ENCODE measurements at places on chromosomes 6 and 20. TPM values are rescaled to one million over a fixed set of nuclear protein-coding genes. Genes with fewer than 3 reads are reported as not detected.

SLC17A9 gene
- 7.6 TPM for total RNA-seq

- no peaks in the 10 kb centered on the region for H3K27me3 ChIP-seq
- peaks cover 34% of the 10 kb centered on the region for H3K36me3 ChIP-seq
- no peak overlapping the region for H3K4me3 ChIP-seq
- peaks cover 67% of the 10 kb centered on the region for H3K4me1 ChIP-seq
These were observed 7.9 kb upstream of the TMEM217 start for GRCh38 chr6:37265860-37266259.

DNA sequence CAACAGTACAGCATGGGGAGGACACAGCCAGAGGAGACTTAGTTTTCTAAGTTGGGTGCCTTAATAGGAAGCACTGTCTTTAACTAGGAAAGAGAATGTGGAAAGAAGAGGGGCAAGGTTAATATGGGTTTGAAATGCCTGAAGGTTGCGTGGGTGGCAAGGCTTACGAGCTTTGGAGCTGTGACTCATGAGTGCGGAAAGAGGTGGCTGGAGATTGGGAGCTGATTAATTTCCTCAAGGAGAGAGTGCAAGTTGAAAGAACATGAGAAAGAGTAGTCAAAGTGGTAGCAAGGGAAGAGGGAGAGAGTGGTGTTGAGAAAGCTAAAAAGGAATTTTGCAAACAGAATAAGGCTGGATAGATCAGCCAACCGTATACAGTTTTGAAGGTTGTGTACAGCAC, 315.1 kb upstream of the PRND start:
- peaks cover 2% of the 10 kb centered on the region for H3K27me3 ChIP-seq
- no peaks in the 10 kb centered on the region for H3K4me1 ChIP-seq
- H3K36me3 ChIP-seq = no peaks in the 10 kb centered on the region
- no peak for DNase-seq
- no peak overlapping the region for H3K4me3 ChIP-seq
- no peak overlapping the region for H3K27ac ChIP-seq

- H3K4me3 ChIP-seq = no peak overlapping the region
- H3K36me3 ChIP-seq = peaks cover 1% of the 10 kb centered on the region
- no peak for DNase-seq
- H3K27me3 ChIP-seq = peaks cover 86% of the 10 kb centered on the region
These were observed 3.4 kb downstream of the TFAP2B start for GRCh38 chr6:50822078-50822476.

- DNase-seq = no peak
- H3K27me3 ChIP-seq = peaks cover 46% of the 10 kb centered on the region
- no peak overlapping the region for H3K4me3 ChIP-seq
- H3K27ac ChIP-seq = no peak overlapping the region
- peaks cover 7% of the 10 kb centered on the region for H3K4me1 ChIP-seq
- peaks cover 1% of the 10 kb centered on the region for H3K36me3 ChIP-seq
These were observed 37.2 kb downstream of the TRMT6 start for GRCh38 chr20:5913166-5913565.

- H3K27ac ChIP-seq = no peak overlapping the region
- no peaks in the 10 kb centered on the region for H3K36me3 ChIP-seq
- no peak overlapping the region for H3K4me3 ChIP-seq
- no peak for DNase-seq
These were observed 17.3 kb upstream of the TENT5A start for GRCh38 chr6:81769824-81770223.

- H3K27me3 ChIP-seq = peaks cover 7% of the 10 kb centered on the region
- H3K27ac ChIP-seq = no peak overlapping the region
- DNase-seq = no peak
- no peaks in the 10 kb centered on the region for H3K36me3 ChIP-seq
These were observed 17.4 kb upstream of the MPC1 start for GRCh38 chr6:166400181-166400580.

GRCh38 chr6:147983581-147984366, 358.9 kb upstream of the SASH1 start:
- DNase-seq = no peak
- H3K4me3 ChIP-seq = no peak overlapping the region
- no peaks in the 10 kb centered on the region for H3K4me1 ChIP-seq

DNA sequence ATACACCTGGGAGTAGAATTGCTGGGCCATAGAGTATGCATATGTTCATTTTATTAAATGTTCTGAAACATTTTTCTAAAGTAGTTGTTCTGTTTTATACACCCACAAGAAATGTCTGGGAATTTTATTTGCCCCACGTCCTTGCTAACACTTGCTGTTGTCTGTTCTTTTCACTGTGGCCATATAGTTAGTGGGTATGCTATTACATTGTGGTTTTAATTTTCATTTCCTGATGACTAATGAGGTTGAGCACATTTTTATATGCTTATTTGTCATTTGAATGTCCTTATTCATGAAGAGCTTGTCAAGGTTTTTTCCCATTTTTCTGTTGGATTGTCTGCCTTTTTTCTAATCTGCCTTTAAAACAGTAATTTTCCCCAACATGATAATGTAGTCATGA, 41.5 kb upstream of the TGM3 start:
- peaks cover 7% of the 10 kb centered on the region for H3K27me3 ChIP-seq
- H3K4me3 ChIP-seq = no peak overlapping the region
- no peaks in the 10 kb centered on the region for H3K36me3 ChIP-seq
- peaks cover 14% of the 10 kb centered on the region for H3K4me1 ChIP-seq
- no peak overlapping the region for H3K27ac ChIP-seq
- DNase-seq = no peak

MUCL3 gene
- not detected for total RNA-seq

DNA sequence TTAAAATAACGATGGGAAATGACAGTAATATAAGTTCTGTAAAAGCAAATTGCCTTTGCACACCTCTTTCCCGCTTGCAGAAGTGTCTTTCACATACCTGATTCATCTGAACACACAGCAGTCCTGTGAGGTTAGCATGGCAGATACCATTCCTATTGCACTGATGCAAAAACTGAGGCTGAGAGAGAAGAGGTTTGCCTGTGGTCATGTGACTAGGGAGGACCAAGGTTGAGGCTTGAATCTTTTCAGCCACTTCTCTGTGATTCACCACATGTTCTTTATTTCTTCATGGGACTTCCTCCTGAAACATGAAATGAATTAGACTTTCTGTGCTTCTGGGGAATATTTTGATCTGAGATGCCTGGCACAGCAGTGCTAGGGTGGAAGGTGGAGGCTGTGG, 92.9 kb downstream of the VEGFA start:
- no peaks in the 10 kb centered on the region for H3K4me1 ChIP-seq
- H3K36me3 ChIP-seq = no peaks in the 10 kb centered on the region
- peaks cover 9% of the 10 kb centered on the region for H3K27me3 ChIP-seq
- no peak overlapping the region for H3K4me3 ChIP-seq
- DNase-seq = no peak
- no peak overlapping the region for H3K27ac ChIP-seq

- H3K27me3 ChIP-seq = no peaks in the 10 kb centered on the region
- no peak overlapping the region for H3K4me3 ChIP-seq
- no peak overlapping the region for H3K27ac ChIP-seq
- H3K36me3 ChIP-seq = no peaks in the 10 kb centered on the region
These were observed 117.5 kb upstream of the PCSK2 start for GRCh38 chr20:17109307-17109706.

GRCh38 chr20:29744071-29744470, 1513.4 kb upstream of the DEFB115 start:
- H3K27me3 ChIP-seq = no peaks in the 10 kb centered on the region
- no peak overlapping the region for H3K4me3 ChIP-seq

- no peaks in the 10 kb centered on the region for H3K27me3 ChIP-seq
- no peaks in the 10 kb centered on the region for H3K4me1 ChIP-seq
- no peak for DNase-seq
- H3K27ac ChIP-seq = no peak overlapping the region
- no peaks in the 10 kb centered on the region for H3K36me3 ChIP-seq
These were observed 149.5 kb upstream of the RPS6KA2 start for GRCh38 chr6:166776571-166776970.

- H3K36me3 ChIP-seq = peaks cover 12% of the 10 kb centered on the region
- no peak overlapping the region for H3K27ac ChIP-seq
- H3K4me3 ChIP-seq = no peak overlapping the region
- H3K4me1 ChIP-seq = peaks cover 5% of the 10 kb centered on the region
These were observed 53.4 kb downstream of the TRAF3IP2 start for GRCh38 chr6:111552241-111552744.

LY86 gene
- total RNA-seq = 1.1 TPM

DNA sequence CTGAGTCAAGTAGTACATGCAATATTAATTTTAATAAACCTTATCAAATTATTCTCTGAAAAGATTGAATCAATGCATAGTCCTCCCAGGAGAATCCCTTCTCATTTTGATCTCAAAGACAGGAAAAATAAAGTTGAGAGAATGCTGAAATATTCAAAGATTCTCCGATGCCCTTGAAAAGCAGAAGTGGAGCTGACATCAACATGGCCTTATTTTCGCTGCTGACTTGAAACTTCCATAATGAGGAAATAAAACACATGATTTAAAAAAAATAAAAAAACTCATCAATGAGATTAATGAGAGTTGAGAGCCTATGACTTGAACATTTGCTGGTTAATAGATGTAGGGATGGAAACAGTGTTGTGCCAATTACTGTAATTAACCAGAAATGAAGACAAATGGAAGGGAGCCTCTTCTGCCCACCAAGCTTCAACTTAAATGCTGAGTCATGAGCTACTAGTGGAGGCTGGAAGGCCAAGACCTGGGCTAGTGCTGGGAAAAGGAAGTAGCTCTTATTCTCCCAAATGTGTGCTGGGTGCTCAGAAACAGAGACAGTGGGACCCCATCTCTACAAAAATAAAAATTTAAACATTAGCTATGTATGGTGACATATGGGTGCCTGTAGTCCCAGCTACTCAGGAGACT, 139.9 kb downstream of the BFSP1 start:
- peaks cover 6% of the 10 kb centered on the region for H3K27me3 ChIP-seq
- no peak for DNase-seq
- H3K4me1 ChIP-seq = no peaks in the 10 kb centered on the region

- DNase-seq = no peak
- H3K27ac ChIP-seq = no peak overlapping the region
- no peaks in the 10 kb centered on the region for H3K4me1 ChIP-seq
- no peaks in the 10 kb centered on the region for H3K27me3 ChIP-seq
These were observed 606.5 kb downstream of the HACE1 start for GRCh38 chr6:104253236-104253635.

- no peaks in the 10 kb centered on the region for H3K27me3 ChIP-seq
- no peak for DNase-seq
- H3K36me3 ChIP-seq = peaks cover 62% of the 10 kb centered on the region
- no peak overlapping the region for H3K27ac ChIP-seq
These were observed 18.5 kb downstream of the NSFL1C start for GRCh38 chr20:1448081-1448620.

TBC1D32 gene
- total RNA-seq = 7.9 TPM

GRCh38 chr6:145309842-145310535, 425.3 kb downstream of the EPM2A start:
- H3K27me3 ChIP-seq = no peaks in the 10 kb centered on the region
- no peaks in the 10 kb centered on the region for H3K36me3 ChIP-seq
- no peak for DNase-seq
- no peak overlapping the region for H3K27ac ChIP-seq
- no peak overlapping the region for H3K4me3 ChIP-seq
- no peaks in the 10 kb centered on the region for H3K4me1 ChIP-seq

GRCh38 chr6:31690231-31691077, 9.6 kb upstream of the LY6G5C start:
- no peak overlapping the region for H3K27ac ChIP-seq
- peaks cover 36% of the 10 kb centered on the region for H3K36me3 ChIP-seq
- no peak overlapping the region for H3K4me3 ChIP-seq

- no peak overlapping the region for H3K27ac ChIP-seq
- H3K36me3 ChIP-seq = no peaks in the 10 kb centered on the region
- DNase-seq = no peak
- no peaks in the 10 kb centered on the region for H3K4me1 ChIP-seq
These were observed 45.7 kb upstream of the TPD52L1 start for GRCh38 chr6:125107896-125108295.

GRCh38 chr6:71031912-71032311, 75.1 kb upstream of the B3GAT2 start:
- H3K27me3 ChIP-seq = peaks cover 4% of the 10 kb centered on the region
- H3K27ac ChIP-seq = no peak overlapping the region
- H3K4me1 ChIP-seq = no peaks in the 10 kb centered on the region
- DNase-seq = no peak
- no peaks in the 10 kb centered on the region for H3K36me3 ChIP-seq
- H3K4me3 ChIP-seq = no peak overlapping the region

DNA sequence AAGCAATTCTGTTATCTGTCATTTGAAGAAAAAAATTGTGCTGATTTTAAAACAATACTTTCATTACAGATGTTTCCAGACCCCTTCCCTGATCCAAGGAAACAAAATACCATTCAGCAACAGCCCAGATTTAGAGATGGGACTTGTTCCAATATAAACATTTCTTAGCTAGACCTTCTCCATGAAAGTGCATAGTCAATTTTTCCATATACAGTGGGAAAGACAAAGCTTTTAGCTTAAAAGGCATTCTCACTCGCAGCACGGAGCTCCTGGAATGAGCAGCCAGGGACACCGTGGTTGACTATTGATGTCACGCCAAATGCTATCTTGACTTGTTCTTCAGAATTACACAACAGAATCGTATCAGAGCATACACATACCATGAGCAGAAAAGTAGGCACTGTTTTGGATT, 21.5 kb downstream of the LAMA4 start:
- peaks cover 32% of the 10 kb centered on the region for H3K27me3 ChIP-seq
- no peak for DNase-seq

TDRD6 gene
- not detected for total RNA-seq

GRCh38 chr20:8152183-8152582, 20.1 kb downstream of the PLCB1 start:
- no peak overlapping the region for H3K27ac ChIP-seq
- no peak overlapping the region for H3K4me3 ChIP-seq
- DNase-seq = no peak
- H3K4me1 ChIP-seq = peaks cover 42% of the 10 kb centered on the region
- H3K36me3 ChIP-seq = peaks cover 2% of the 10 kb centered on the region

MTFR2 gene
- 23.3 TPM for total RNA-seq

SAMD3 gene
- total RNA-seq = 3.1 TPM

DNA sequence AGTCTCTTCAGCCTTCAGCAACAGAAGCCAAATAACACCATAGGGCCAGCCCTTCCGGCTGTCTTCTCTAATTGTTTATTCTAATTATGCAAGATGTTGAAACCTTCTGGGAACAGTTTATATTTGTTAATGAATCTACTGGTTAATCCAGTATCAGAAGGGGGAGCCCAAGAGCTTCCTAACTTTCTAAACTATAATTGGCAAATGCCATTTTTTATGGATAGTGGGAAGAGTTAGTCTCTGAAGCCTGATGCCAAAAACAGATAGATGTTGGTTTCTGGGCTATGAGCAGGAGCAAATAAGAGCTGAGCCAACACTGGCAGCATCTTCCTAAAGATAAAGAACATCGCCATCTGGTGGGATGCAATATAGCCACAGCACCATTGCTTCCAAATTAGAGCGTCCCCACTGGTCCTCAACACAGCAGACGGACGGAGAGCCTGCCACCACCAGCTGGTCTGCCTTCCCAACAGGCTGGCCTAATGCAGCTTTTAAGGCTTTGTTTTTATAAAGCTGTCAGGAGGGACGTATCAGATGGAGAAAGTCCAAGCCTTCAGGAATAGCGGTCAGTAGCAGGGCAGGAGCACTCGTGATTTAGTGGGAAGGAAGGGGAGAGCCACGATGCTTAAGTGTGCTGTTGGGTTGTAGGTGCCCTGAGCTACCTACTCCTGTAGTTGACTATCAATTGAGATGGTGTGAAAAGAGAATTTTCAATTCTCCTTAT, 118.8 kb downstream of the RALGAPA2 start:
- DNase-seq = no peak
- no peaks in the 10 kb centered on the region for H3K27me3 ChIP-seq
- H3K4me1 ChIP-seq = no peaks in the 10 kb centered on the region
- H3K4me3 ChIP-seq = no peak overlapping the region

All from activated T-helper 1 cell treated with anti-CD3 and anti-CD28 coated beads, Interleukin-12 subunit alpha, Interleukin-12 subunit beta, Interleukin-2, Interleukin-4 antibody, amounts not matched to agents 30 ng/mL and 10 ng/mL and 1 ng/mL, durations not matched to agents 14 hours and 24 hours and 36 hours (primary cell).